Stimulated activated CD8-positive, alpha-beta memory T cell treated with anti-CD3 and anti-CD28 coated beads, Interleukin-4, amount 100 ng/mL, for 1 hour (primary cell): ENCODE measurements at places on chromosomes 5 and 9.

GRCh38 chr5:36613771-36614656 is 7.6 kb downstream of the SLC1A3 start:
- no peak for DNase-seq

DNA sequence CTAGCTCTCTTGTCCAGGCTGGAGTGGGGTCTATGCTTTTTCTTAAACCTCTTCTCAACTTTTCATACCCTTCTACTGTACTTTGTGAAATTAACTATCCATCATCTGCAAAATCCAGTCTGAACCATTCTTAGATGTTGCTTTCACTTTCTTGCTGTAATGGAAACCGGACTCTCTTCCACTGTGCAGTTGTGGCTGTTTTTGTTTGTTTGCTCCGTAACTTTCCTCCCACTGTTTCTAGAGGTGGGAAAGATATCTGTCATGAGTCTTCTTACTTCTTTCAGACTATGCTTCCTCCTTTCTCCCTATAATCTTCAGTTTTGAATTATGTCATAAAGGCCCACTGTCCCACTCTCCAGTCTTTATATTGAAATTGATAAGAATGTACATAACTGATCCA is 6.5 kb downstream of the TNPO1 start:
- no peak for DNase-seq

GRCh38 chr9:22657713-22658112 is 211.1 kb downstream of the DMRTA1 start:
- no peak for DNase-seq

GRCh38 chr5:139446956-139447779 is 7.8 kb upstream of the DNAJC18 start:
- DNase-seq: no peak

DNA sequence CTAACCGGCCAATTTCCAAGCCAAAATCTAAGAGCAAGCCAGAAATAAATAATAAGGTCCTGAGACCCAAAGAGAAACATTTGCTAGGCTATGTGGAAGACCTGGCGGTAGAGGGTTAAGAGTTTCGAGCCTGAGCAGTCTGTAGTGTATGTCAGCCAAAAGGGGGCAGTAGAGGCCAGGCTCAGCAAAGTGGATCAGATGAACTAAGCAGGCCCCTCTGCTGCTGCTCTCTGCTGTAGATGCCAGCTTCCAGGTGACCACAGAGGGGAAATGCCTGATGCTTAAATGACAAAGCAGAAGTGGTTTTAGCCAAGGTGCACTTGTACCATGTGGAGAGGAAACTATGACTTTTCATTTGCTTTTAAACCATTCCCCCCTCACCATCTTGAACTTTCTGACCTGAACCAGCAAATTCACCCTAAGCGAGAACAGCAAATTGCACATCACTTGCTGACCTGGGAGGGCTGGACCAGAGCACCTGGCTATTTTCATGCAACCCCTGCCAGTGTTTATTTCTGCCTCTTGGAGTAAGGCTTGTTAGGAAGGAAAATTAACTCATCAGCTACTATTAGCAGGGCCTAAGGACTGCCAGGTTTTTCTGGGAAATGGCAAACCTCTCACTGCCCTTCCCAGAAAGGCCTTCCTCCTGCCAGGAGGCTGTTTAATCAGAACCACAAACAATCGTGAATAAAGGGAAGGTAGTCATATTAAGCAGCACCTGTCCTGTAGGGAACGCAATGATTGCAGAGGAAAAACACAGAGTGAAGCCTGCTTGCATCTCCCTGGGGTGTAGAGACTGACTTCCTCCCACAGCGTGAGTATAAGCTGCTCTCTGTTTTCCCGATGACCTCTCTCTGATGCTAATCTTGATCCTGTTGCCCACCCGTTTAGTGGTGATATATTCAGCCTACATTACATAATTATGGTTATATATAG is 818.2 kb downstream of the TLR4 start:
- DNase-seq: no peak

GRCh38 chr5:23234197-23234596 is 273.2 kb upstream of the PRDM9 start:
- no peak for DNase-seq

DNA sequence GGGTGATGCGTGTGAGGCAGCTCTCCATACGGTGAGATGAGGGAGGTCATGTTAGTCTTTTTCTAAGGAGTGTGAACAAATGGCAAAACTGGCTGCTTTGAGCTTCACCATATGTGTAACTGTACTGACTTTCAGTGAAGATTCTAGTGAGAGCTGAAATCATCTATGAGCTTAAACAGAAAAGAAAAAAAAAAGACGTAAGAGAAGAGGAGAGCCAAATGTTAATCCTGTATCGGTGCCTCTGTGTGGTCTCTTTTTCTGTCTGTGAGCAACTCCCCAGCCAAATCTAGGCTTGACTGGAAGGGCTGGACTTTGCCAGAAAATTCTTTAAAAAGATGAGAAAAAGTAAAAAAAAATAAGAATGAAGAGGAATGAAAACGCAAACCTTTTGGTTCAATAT is 209.7 kb upstream of the TUT7 start:
- DNase-seq: no peak

- DNase-seq: no peak
Observed at GRCh38 chr5:1032011-1032410, 23.4 kb downstream of the NKD2 start.
